Hematopoietic multipotent progenitor cell (in vitro differentiated cells): ENCODE measurements at places on chromosomes 5 and 9.
A peak's percentile ranks its signal among the peaks of the same experiment; 100 is the strongest.

DNA sequence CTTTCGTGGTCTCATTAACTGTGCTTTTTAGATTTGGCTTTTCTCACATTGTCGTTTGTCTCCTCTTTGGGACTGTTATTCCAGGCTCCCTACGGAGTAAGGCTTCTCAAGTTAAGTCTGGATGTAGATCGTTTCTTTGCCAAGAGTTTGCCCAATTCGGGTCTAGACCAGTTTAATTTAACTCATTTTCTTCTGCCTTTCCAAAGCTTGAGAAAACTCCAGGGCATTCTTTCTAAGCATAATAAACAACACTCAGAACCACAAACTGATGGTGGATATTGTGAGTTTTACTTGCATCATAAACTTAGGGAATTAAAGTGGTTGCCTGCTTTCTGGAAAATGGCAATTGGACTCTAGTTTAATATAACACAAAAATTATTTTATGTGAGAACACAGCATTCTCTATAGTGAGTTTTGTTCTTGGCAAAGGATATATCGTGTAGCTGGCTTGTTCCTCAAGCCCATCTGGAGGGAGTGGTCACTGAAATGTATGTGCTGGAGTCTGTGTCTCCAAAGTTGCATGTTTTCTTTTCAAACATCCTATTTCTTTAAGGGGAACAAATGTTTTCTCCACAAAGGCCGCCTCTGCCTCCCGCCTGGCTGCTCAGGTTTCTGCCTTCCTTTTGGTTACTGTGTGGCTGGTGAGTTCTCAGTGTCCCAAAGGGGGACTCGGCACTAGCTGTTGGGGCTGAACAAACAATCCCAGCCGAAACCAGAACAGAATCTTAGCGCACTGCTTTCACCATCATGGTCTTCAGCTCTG, 211.3 kb upstream of the FBN2 start:
- no peak for DNase-seq

- no peak for DNase-seq
These were observed 104.5 kb upstream of the NFIB start for GRCh38 chr9:14418301-14418940.

GRCh38 chr5:173618927-173619519, 2.6 kb upstream of the BOD1 start:
- DNase-seq, result peak; percentile 42

DNA sequence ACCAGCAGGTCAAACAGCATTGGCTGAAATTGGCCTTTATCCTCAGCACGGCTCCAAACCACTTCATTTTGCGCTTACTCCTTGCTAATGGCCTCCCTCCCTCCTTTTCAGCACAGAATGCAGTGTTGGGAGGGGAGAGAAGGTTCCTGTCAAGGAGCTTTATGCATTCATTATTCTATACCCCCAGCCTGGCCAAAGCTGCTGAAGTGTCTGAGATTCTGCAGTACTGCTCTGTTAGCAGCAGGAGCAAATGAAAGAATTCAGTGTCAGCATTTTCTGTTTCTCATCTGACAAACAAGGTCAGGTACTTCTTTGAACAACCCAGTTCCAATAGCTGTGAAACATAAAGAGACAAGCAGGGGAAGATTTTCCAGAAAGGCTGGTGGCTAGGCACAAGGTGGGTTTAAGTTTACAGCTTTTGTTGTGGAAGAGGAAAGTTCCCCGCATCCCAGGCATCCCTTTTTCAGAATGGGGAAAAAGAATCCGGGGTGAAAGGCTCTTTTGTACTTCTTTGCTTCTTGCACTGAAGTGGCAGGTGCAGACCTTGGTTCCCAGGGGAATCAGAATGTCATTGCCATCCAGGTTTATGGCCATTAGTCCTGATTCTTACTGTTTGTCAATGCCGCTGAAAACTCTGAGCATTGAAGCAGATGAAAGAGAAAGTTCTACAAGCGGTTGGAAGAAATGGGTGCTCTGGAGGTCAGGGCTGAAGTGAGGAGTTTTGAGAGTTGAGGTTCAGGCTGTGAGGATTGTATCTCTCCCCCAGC, 109.3 kb upstream of the APC start:
- no peak for DNase-seq

DNA sequence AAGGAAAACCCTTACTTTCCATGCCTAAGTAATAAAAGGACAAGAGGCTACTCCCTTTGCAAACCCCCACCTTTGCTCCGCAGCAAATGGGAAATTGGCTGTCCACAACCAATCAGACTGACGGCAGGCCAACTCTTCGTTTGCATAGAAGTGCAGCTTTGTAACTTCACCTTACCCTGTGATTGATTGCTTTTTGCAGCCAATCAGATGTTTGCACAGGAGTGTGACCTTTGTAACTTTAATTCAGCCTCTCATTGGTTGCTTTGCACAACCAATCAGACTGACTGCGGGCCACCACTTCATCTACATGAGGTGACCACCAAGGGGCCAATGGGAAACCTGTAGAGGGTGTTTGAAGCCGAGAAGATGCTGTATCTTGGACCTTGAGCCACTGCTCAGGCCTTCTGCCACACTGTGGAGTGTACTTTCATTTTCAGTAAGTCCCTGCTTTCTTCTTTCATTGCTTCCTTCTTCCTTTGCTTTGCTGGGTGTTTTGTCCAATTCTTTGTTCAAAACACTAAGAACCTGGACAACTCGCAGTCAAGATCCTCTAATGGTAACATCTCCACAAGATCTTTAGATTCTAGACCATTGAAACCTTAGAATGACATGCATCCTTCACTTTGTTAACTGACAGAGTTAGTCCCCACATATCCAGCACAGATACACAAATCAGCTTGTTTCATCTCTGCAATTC, 51.3 kb upstream of the FREM1 start:
- no peak for DNase-seq

GRCh38 chr9:122929796-122930354, 1.4 kb downstream of the ZBTB26 start:
- DNase-seq, result no peak
